Activated CD4-positive, CD25-positive, alpha-beta regulatory T cell (primary cell): ENCODE measurements at places on chromosomes 11 and 22.
A peak's percentile ranks its signal among the peaks of the same experiment; 100 is the strongest.

- DNase-seq, result no peak
Measured at GRCh38 chr11:33533386-33534052, 167.1 kb downstream of the C11orf91 start.

- peak; percentile 25 for DNase-seq
Measured at GRCh38 chr22:36435516-36436415, 45.7 kb downstream of the TXN2 start.

GRCh38 chr11:62394825-62395538 is 23.9 kb upstream of the SCGB1A1 start:
- no peak for DNase-seq

- no peak for DNase-seq
Measured at GRCh38 chr11:16956538-16957153, 57.6 kb downstream of the PLEKHA7 start.

DNA sequence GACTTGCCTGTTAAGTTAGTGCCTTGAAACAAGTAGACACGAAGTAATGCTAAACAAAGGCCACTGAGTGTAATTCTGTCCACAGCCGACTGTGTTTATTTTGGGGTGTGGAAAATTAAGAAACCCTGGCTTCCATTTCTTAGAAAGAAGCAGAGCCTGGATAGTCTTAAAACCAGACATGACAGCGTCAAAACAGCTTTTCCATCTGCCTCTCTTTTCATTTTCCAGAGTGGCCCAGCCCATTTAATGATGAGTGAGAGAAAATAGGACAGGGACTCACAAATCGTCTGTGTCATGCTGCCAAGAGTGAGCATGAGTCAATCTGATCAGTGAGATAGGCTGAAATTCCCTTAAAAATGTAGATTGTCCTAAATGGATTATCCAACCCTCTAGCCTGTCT is 485.9 kb downstream of the JRKL start:
- DNase-seq, result no peak
